Lower lobe of right lung (tissue), 2 donors: ENCODE measurements at places on chromosomes 13 and 19.
A peak's percentile ranks its signal among the peaks of the same experiment; 100 is the strongest.

- DNase-seq, result no peak
These were observed 21.2 kb downstream of the ZNF578 start for GRCh38 chr19:52474351-52475127.

- no peak for DNase-seq
These were observed 822 bp upstream of the RFXAP start for GRCh38 chr13:36817996-36818803.

DNA sequence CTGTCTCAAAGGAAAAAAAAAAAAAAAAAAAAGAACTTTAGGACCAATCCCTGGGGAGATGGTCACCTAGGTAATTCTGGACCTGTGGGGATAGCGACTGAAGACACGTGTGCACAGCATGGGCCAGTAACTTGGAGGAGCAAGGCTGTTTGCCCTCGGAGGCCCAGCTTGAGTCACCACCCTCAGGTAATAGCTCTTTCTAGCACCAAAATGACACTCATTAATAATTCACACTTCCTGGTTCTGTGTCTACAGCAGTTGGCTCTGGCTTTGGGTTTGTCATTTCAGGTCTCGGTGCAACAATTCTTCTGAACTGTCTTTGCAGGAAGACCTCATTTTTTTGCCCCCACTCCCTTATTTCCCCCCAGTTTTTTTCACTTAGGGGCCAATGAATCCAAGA lies 3.9 kb upstream of the ATP11A start:
- no peak for DNase-seq

DNA sequence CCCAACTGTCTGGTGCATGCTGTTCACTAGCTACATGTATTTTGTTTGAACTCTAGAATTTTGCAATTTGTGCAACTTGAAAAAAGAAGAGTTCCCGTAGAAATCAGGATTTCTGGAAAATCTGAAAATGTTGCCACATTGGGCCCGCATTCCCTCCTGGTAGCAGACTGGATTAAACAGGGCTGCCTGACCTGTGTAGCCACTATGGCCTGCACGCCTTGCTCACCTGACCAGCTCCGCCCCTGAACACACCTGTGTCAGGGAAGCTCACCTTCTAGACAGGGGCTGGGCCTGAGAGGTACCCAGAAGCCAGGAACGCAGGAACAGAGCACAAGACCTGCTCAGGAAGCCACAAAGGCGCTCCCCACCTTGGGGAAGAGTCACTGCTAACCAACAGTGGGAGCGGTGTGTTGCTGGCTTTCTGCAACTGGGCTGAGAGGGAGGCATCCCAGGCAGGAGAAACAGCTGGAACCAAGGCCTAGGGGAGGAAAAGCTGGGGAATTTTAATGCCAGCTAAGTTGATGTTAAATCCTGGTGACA lies 106.5 kb downstream of the UQCRFS1 start:
- DNase-seq, result no peak

- no peak for DNase-seq
These were observed 818.9 kb downstream of the OLFM4 start for GRCh38 chr13:53847502-53847901.

DNA sequence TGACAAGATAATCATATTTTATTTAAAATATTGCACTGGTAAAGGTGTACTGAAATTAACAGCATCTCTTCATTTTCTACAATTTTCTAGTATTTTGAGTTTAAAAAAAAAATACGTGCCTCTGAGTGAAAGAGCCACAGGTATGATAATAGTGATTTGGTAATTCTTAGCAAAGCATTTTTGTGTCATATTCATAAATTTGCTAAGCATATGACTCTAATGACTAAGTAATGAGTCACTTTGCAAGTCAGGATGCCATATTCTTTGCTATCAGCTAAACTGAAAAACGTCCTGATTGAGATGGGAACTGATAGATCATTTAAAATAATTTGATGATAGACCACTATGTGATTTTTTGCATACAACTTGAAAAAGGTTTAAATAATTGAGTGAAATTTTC lies 136.1 kb upstream of the IRS2 start:
- DNase-seq, result no peak

DNA sequence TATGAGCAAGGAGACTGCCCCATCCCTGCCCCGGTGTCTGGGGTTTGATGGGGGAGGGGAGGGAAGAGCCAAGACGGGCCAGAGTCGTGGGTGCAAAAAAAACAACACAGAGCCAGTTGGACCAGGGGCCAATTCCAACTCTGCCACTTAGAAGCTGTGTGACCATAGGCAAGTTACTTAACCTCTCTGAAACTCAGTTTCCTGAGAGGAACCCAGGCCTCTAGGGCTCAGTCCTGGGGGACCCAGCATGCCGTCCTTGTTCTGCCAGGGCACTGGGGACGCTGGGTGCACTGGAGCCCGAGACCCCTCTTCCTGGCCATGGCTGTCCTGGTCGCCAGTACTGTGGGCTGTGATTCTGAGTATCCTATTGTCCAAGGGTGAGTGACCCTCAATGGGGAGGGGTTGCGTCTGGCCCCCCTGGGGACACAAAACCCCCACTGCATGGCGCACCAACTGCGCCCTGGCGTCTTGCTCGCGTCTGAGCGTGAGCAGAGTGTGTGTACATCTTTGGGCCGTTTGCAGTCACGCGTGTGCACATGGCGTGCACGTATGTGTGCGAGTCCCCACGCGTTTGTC lies 24.6 kb downstream of the CLEC4M start:
- no peak for DNase-seq

- no peak for DNase-seq
These were observed 154.3 kb downstream of the FGF9 start for GRCh38 chr13:21825186-21825585.

DNA sequence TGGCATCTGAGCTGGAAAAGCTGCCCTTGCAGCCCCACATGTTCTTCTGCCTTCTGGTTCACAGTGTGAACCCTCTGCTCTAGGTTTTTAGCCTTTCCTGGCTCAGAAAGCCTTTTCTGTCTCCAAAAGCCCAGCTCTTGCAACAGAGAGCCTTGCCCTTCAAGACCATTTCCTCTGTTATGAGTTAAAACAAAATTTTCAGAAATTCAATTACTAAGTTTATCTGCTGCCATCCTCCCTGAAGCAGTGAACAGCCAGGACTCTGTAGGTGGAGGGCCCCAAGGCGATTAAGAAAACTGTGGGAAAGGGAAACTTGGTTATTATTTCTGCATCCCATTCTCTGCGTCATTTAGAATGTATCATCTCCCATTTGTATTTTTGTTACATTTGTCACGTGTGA lies 18.8 kb downstream of the FAM124A start:
- no peak for DNase-seq

DNA sequence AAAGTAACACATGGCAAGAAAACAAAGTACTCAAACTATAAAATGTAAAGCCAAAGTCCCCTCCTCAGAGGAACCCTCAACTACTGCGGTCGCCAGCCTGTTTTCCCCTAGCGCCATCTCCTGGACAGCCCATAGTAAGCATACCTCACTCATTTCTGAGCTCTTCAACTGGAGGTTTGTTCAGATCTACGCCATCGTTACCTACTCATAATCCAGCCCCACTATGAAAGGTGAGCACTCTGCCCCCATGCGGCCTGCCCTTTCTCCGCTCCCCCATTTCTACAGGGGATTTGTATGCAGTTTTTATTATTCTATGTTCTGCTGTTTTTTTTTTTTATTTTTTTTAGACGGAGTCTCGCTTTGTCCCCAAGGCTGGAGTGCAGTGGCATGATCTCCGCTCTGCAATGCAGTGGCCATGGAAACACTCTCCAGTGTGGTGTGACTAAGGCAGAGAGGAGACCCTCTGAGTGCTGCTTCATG lies 26.2 kb downstream of the OPA3 start:
- peak; percentile 53 for DNase-seq

DNA sequence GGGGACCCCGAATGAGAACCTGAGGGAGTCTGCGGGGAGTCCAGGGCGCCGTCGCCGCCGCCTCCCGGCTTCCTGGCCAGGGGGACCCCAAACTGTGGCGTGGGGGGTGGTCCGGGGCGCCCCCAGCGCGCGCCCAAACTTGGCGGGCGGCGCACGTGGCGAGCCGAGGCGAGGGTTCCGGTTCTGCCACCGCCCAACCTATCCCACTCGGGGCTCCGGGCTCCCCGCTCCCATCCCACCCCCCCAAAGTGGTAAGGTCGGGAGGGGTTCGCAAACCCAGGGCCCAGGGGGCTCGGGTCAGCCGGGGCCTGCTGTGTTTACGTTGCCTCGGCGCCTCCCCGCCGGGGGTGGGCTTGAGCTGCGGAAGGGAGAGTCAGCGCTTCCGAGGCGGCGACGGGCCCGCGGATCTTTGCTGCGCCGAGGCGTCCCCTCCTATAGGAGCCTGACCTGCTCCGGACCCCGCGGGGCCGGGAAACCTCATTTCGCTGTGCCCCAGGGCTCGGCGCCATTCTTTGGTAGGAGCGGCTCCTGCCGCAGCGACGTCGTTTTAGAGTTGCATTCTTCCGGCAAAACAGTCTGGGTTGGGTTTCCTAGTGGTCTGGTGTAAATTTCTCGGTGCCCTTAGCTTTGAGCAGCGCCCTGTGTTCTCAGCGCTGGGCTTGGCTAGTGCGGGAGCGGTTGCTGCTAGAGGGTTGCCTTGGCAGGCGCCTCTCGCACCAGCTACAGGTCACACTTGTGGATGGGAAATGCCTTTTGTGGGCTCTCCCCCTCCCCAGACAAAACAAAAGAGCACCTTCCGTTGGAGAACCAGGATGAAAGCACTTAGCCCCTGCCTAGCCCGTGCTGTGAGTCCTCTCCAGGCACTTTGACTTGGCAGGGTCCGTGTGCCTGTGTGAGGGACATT lies 1.2 kb downstream of the DAZAP1 start:
- DNase-seq, result peak; percentile 79

DNA sequence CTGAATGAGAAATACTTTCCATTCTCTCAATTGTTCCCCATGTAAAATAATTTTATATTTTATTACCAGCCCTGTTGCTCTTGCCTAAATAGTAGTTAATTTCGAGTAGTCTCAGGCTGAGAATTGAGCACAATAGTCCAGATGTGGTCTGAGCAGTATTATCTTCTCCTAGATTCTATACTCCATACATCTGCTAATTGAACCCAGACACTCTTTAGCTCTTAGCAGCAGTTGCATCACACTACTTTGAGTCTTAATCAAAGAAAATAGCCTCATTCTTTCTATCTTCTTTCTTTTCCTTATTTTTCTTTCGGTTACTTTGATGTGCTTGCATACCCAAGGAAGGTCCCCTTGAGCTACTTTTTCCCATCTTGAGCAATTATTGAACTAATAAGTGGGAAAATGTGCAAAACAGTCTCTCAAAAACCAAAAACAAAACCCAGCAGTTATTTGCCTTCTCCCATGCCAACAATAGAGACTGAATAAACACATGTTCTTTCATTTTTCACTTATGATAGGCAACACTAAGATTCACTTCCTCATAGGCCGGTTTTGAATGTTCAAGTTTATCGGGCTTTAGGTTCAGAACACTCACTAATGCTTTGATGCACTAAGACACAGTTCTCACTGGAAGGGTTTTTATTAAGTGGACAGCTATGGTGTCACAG lies 204.5 kb downstream of the POU4F1 start:
- no peak for DNase-seq

DNA sequence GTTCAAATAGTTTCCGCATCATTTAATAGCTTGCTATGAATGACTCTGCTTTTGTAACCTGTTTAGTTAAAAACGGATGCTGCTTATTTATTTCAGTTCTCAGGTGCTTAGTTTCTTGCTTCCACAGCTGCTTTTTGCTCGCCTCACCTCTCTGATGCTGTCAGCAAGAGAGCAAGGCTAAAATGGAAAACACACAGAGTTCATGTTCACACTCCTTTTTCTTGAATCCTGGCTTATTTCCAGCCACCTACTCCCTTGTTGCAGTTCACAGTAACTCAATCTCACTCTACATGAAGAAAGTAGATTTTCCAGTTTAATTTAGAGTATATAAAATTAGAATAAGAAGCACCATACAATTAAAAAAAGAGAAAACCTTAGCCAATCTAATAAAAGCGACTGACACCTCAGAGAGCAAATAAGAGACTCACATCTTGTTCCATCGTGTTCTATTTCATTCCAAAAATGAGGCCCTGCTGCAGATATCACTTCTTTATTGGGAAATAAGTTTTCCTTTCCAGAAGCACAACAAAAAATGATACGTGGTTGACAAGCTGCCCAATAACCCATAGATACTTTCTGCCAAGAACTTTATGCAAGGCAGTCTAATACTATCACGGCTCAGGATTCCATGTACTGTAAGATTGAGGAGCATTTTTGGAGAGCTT lies 326.1 kb upstream of the SLITRK1 start:
- DNase-seq, result no peak

DNA sequence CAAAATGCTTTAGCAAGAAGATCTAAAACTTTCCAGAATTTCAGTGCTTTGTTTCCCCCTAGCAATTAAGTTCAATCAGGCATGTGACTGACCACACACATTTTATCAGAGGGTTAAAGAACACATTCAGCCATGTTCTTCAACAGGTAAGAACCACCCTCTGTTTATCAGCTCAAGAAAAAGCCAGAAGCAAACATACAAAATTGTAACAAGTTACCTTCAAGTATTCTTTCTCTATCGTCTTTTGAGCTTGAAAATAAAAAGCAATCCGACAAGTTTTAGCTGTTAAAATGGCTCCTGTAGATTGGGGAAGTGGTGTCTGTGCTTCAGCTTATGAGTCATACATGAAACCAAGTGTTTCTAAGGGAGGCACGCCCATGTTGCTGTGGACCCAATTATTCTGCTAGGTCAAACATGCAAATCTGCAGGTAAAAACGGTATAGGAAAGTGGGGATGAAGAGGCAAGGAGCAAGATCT lies at the start of gene ELF1:
TSS of gene ELF1 (minus strand) at position 306 of the 477 bp plus-strand sequence. CDS start 37,262 bp downstream, outside the sequence.
- peak; percentile 62 for DNase-seq
